Stimulated activated CD4-positive, alpha-beta T cell treated with anti-CD3 and anti-CD28 coated beads, TNF-alpha, amount 100 ng/mL, for 48 hours (primary cell): ENCODE measurements at places on chromosomes 1 and 21.

GRCh38 chr1:117691942-117692341, 86.1 kb downstream of the TENT5C start:
- no peak for DNase-seq

GRCh38 chr1:15174615-15174983, 21.1 kb downstream of the TMEM51 start:
- no peak for DNase-seq

DNA sequence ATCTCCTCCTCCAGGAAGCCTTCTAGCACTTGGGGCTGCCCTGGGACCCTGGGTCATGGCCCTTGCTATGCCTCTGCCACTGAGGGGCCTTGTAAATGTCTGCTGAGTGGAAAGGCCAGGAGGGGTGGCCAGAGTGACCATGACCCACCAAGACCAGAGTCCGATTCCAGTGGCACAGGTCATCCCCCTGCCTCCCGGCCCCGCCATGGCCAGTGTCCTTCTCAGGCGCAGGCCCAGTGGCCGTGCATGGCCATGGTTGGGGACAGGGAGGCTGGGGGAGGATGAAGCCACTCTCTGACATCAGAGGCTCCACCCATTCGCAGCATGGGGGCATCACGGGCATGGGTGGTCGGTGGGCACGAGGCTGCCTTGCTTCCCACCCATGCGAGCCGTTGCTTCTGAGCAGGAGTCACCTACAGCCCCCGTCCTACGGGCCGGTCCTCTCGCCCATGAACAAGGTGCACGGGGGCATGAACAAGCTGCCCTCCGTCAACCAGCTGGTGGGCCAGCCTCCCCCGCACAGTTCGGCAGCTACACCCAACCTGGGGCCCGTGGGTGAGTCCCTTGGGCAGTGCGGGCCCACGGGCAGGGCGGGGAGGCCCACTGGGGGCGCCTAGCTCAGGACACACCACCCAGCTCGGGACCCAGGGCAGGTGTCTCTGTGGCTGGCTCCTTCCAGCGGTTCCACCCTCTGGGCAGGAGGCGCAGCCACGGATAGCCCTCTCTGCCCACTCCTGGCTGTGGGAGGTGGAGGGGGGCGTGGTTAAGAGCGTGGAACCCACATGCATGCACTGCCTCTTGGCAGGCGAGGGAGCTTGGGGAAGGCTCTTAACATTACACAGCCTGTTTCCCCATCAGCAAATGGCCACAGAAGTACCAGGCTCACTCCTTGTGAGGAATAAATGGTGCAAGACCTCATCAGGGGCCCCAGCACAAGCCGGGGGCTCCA, 22.4 kb upstream of the CCDC27 start:
- no peak for DNase-seq

GRCh38 chr1:162732566-162733335, 57.8 kb upstream of the HSD17B7 start:
- no peak for DNase-seq

DNA sequence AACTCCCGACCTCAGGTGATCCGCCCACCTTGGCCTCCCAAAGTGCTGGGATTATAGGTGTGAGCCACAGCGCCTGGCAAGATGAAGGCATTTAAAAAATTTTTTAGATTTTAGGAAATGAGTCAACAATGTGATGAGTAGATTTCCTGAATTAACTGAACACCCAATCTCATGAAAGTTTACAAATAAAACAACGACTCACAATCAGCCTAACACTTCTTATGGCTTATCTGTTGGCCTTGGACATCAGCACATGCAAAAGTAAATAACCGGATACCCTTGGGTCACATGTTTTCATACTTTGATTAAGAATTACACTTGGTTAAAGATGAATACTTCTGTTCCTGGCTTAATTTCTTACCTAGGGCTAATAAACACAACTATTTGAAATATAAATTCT, 3.0 kb downstream of the GNG12 start:
- no peak for DNase-seq

DNA sequence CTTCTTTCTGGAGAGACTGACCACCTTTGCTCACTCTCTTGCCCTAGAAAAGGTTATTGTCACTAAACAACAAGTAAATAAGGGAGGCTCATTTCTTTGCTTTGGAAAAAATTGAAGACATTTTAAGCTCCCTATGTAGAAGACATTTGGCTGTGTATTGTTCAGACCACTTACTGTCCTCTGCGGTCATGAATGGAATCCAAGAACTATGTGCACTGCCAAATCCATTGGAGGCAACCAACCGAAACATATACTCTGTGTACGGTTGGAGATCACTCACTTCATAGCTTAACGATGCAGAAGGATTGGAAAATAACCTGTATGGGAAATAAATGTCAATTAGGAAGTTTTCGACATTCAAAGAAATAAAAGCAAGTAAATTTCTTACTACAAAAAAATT, 332.8 kb downstream of the KCTD3 start:
- no peak for DNase-seq

- no peak for DNase-seq
Measured at GRCh38 chr1:190478149-190479049, 735 bp upstream of the BRINP3 start.

GRCh38 chr1:82775406-82776000, 974.8 kb downstream of the ADGRL2 start:
- peak; percentile 12 for DNase-seq

DNA sequence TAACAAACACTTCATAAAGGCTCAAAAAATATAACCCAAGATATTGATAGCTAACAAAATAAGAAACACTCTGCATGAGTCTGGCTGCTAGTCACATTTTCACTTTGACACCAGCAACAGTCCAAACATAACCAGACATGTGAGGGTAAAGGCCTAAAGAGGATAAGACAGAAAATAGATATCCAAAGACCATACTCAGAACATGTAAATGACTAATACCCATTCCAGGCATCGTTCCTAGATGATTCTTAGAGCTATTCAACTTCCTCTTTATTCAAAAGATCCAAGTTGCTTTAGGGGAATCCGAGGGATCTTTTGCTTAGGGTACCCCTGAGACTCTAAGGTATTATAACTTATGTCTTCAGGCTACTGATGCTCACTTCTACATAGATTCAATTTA, 5.1 kb downstream of the COL24A1 start:
- DNase-seq, result no peak

DNA sequence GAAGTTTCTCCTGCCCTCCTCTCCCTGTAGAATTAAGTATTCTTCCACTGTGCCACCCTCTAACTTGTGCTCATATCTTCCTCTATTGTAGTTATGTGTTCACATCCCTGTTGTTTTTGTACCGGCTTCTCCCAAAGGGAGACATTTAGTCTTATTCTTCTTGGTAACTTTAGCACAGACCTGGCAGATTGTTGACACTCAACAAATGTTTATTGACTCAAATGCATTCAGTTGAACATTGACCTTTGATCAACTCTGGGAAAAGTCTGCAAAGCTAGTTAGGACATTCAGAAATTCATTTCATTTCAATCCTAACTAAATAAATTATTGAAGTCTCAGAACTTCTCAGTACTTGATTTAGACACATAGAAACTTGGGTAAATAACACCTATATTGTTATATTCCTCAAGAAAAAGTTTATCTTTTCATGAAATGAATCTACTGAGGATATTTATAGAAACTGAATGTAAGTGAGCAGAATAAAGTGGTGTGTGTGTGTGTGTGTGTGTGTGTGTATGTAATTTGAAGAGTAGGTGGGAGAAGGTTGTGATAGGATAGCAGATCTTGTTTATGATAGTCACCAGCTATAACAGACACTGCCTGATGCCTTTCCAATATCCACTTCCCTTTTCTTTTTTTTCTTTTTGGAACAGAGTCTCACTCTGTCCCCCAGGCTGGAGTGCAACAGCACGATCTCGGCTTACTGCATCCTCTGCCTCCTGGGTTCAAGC, 872.4 kb upstream of the CXADR start:
- no peak for DNase-seq

DNA sequence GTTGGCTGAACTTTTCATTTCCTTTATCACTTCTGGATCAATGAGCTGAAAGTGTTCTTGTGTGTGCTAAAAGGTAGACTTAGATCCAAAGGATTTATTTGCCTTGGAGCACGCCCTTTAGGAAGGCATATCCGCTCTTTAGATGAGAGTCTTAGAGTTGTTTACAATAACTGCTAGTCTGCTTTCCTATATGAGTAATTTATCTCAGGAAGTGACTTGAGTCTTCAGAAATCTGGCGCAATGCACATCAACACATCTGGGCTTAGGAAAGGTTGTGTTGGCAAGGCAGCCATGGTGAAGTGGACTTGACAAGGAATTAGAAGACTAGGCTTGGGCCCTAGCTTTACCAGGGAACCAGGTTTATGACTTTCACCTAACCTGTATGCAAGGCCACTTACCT, 204.1 kb upstream of the PTGFR start:
- DNase-seq, result no peak

GRCh38 chr1:26075421-26076144, 8.2 kb upstream of the TRIM63 start:
- no peak for DNase-seq
